ENCODE measurements at places on chromosomes 16 and 17.

DNA sequence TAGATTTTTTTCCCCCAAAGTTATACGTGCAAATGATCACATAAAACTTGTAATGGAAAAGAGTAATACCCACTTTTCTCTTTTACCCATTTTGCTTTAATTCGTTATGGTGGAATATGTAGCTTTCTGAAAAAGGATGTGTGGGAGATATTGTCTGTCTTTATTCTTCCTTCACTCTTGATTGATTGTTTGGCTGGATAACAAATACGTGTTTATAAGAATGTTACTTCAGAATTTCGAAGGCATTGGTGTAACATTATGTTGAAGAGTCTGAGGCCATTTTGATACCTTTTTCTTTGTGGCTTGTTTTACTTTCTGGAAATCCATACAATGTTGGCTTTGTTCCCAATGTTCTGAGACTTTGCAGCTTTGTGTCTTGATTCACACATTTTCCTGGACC lies 71.4 kb downstream of the BCAS3 start:
- DNase-seq: no peak

- DNase-seq: peak; percentile 69
Measured at GRCh38 chr17:2056206-2057174, 1.6 kb downstream of the HIC1 start.

- DNase-seq: no peak
Measured at GRCh38 chr17:41957031-41957868, 9.3 kb upstream of the CNP start.

- no peak for DNase-seq
Measured at GRCh38 chr17:76365256-76365903, 11.7 kb upstream of the PRPSAP1 start.

- DNase-seq: no peak
Measured at GRCh38 chr16:81624760-81625543, 154.1 kb upstream of the PLCG2 start.

GRCh38 chr17:64240741-64241347 lies 22.2 kb downstream of the TEX2 start:
- no peak for DNase-seq

DNA sequence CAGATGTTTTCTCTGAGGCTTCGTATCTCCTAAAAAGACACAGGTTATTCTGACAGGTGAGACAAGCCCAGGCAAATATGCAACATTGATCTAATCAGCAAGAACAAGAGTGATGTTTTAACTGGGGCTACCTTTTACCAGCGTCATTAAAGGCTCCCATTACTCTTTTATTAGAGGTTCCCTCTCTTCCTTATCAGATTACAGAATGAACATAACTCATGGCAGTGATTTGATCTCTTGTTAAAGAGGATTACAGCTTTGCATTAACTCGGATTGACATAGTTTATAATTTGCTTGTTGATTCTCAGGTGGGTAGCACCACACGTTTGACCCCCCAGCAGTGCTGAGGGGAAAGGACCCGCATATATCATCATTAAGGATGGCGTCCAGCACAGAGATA lies 90.5 kb downstream of the AATF start:
- no peak for DNase-seq

DNA sequence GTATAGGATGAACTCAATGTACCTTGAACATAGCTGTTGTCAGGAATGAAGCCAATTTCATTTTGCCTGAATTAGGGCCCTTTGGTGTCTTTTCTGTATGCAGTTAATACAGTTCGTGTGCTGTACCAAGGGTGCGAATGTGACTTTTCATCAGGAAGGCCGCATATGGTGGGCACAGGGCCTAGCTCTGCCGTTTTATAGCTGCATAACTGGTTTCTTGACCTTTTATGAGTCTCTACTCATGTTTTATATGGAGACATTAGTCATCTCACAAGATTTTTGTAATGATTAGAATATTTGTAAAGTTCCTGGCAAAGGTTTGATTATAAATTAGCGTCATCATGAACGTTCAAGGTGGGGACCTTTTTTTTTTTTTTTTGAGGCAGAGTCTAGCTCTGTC lies 511.6 kb downstream of the MAF start:
- no peak for DNase-seq

- DNase-seq: no peak
Measured at GRCh38 chr16:64094181-64094965, 1027.5 kb downstream of the CDH11 start.

GRCh38 chr17:47276868-47277267 lies 23.2 kb downstream of the ITGB3 start:
- DNase-seq: no peak

- peak; percentile 84 for DNase-seq
Measured at GRCh38 chr17:17792551-17793377, 44.0 kb downstream of the SREBF1 start.

GRCh38 chr17:39704821-39705551 lies 5.1 kb downstream of the ERBB2 start:
- DNase-seq: no peak

DNA sequence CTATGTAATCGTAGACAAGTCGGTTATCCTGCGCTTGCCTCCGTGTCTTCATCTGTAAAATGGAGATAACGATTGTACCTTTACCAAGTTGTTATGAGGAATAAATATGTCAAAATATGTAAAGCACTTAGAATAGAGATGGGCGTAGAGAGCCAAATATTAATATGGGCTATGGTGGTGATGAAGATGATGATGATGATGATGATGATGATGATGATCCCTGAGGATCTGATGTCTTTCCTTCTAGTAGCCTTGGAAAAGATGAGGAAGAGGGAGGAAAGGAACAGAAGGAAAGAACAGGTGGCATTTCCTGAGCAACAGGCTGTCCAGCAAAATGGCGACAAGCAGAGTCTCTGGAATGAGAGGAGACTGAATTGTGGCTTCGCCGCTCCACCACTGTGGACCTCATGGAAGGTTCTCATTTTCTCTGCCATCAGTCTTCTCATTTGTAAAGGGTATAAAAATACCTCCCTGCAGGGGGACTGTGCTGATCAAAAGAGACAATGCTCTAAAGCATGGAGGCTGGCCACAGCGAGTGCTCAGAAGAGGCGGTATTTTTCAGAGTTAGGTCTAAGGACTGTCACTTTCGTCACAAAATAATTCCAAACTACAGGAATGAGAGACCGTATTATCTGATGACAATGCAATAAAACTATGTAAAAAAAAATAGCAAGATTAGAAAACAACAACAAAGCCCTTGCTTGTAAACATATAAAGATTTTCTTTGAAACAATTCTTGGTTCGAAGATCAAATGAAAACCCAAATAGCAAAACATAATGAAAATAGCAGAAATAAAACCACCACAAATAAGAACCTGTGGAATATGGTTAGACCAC lies 17.2 kb upstream of the RCVRN start:
- no peak for DNase-seq

GRCh38 chr17:70767102-70767701 lies 597.9 kb downstream of the KCNJ2 start:
- DNase-seq: no peak

DNA sequence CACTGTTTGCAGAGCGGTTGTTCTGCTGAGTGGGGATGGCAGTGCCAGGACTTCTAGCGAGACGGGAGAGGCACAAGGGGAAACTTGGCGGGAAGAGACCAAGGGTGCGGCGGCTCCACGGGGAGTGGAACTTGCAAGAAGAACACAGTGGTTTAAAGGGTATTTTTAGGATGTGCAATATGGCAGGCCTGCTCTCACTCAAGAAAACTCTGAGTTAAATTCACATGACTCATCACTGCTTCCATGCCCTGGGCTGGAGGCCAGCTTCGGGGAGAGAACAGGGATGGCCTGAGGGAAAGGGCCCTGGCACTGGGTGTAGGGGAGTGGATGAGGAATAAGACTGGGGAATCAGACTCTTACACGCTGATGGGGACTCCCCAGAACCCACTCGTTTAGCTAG lies 13.3 kb upstream of the CD300LD start:
- DNase-seq: no peak

GRCh38 chr16:19908921-19909320 lies 24.3 kb upstream of the GPRC5B start:
- DNase-seq: no peak

DNA sequence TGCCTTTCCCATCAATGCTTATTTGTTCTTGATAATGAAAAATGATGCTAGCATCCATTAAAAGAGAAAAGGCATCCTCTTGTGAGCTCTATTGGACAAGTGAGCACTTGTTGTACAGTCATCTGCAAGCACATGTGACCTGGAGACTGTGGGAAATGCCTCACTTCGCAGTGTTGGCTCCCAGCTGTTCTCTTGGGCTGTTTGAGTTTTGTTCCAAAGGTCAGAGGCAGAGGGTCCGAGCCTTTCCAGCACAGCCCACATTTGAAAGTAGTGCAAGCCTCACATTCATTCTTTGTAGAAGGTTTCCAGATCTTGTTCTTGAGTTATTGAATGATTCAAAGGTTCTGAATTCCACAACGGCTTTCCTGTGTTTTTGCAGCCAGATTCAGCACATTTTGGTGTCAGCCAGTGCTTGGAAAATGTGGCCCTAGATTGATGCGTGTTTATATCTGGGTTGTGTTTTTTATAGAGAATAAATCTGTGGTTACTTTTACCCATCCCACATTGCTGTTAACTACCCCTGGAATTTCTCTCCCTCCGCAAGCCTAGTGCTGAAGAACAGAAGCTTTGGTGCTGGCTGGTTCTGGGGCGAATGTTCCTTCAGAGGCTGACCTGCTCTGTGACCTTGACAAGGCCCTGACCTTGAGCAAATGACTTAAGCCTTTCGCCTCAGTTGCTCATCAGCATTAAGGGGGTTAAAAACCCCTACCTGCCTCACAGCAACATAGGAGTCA lies 49.8 kb downstream of the CDH1 start:
- DNase-seq: no peak

DNA sequence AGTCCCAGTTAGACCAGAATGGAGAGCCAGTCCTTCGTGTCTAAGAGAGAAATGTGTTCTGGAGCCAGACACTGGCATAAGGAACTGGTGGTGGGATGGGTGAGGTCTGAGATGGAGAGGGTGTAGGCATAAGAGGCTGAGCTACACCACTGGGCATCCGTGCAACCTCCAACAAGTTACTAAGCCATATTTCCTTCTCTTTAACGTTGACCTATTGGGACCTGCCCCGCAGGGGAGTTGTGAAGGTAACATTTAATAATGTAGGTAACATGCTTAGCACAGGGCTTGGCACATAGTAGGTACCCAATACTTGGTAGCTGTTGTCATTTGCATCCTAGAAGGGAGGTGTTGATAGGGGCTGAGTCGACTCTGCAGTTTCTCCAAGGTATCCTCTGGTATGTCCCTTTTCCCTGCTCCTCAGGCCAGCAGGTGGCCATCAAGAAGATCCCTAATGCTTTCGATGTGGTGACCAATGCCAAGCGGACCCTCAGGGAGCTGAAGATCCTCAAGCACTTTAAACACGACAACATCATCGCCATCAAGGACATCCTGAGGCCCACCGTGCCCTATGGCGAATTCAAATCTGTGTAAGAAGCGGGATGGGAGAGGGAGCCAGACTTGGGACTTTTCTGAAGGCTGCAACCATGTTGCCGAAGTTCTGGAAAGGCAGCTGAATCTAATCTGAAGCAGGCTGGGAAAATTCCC lies 1.2 kb downstream of the MAPK7 start:
- no peak for DNase-seq

- DNase-seq: no peak
Measured at GRCh38 chr16:84844049-84844350, 24.2 kb downstream of the CRISPLD2 start.

- peak; percentile 93 for DNase-seq
Measured at GRCh38 chr16:53518550-53519416, 15.8 kb upstream of the AKTIP start.

- no peak for DNase-seq
Measured at GRCh38 chr17:19656336-19656735, 7.8 kb downstream of the ALDH3A2 start.
